ENCODE measurements at places on chromosomes 12 and 14. TPM values are rescaled to one million over a fixed set of nuclear protein-coding genes. Genes with fewer than 3 reads are reported as not detected.
A peak's percentile ranks its signal among the peaks of the same experiment; 100 is the strongest.

DNA sequence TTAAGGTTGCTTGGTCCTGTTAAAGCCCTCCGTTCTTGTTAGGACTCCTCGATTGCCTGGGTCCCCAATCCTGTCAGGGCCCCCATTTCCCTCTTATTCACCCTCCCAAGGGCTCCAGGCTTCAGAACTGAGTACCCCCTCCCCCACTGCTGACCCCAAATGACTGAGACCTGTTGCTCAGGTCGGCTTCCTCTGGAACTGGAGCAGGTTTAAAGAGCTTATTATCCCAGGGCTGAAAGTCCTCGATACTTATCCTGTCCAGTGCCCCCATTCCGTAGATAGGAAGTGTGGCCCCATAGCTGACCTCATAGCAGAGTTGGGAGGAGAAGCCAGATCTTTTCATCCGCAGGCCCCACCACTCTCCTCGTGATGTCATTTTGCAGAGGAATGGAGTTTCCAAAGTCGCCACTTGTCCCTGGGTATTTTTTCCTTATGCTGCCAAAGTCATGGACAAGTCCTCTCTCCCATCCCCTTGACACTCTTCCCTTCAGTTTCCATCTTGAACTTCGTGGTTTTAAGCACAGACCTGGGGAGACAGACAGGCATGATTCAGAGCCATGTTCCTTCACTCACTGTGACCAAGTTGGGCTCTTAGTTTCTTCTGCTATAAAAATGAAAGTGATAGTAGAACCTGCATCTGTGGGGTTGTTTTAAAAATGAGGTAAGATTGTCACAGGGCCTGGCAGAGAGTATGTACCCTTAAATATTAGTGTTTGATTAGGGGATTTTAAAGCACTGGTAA is 1.2 kb downstream of the USP30 start:
- H3K36me3 ChIP-seq: no peaks in the 10 kb centered on the region
- no peaks in the 10 kb centered on the region for H3K27me3 ChIP-seq
- H3K4me1 ChIP-seq: peaks cover 18% of the 10 kb centered on the region
- peak overlapping the region; percentile 93 for H3K27ac ChIP-seq
- DNase-seq: peak; percentile 44

GRCh38 chr14:101179691-101180211 is 276.2 kb upstream of the RTL1 start:
- no peaks in the 10 kb centered on the region for H3K27me3 ChIP-seq
- no peak overlapping the region for H3K4me3 ChIP-seq
- no peak overlapping the region for H3K27ac ChIP-seq
- no peaks in the 10 kb centered on the region for H3K36me3 ChIP-seq

The NXPH4 gene
- 1.5 TPM for total RNA-seq

DNA sequence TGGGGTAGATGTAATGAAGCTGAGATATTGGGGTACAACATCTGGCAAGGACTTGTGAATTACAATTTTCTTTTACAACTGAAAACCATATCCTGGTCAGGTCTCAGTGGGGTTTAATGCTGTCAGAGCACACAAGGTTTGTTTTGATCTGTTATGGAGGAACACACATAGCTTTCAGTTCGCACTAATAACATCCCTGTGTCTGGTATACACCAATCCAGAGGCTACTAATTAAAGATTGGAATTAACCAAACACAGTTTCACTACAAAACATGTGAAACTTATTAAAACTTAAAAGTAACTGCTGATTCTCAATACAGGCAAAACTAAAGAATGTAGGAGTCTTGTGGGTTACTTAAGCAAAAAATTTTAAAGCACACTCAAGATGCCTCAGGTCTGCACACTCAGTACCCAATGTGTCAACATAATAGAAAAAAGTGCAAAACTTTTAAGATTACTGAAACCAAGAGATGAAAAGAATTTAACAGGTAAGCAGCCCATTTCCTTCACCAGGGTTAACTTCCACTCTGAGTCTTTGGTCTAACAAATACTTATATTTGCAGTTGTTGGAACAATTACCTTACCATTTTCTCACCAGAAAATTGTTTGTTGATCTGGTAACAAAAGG is 77.4 kb downstream of the LLPH start:
- no peak for DNase-seq
- H3K27ac ChIP-seq: no peak overlapping the region
- no peak overlapping the region for H3K4me3 ChIP-seq
- H3K27me3 ChIP-seq: peaks cover 13% of the 10 kb centered on the region

The CCDC196 gene
- not detected for total RNA-seq

- H3K36me3 ChIP-seq: no peaks in the 10 kb centered on the region
- H3K27me3 ChIP-seq: no peaks in the 10 kb centered on the region
- no peak overlapping the region for H3K4me3 ChIP-seq
- no peak for DNase-seq
Observed at GRCh38 chr12:58883576-58884334, 36.5 kb downstream of the LRIG3 start.

The RNFT2 gene
- 11.5 TPM for total RNA-seq

The EIF2S1 gene
- 132 TPM for total RNA-seq

The TESPA1 gene
- total RNA-seq: 86.5 TPM
